ENCODE measurements at places on chromosomes 2 and 18.

DNA sequence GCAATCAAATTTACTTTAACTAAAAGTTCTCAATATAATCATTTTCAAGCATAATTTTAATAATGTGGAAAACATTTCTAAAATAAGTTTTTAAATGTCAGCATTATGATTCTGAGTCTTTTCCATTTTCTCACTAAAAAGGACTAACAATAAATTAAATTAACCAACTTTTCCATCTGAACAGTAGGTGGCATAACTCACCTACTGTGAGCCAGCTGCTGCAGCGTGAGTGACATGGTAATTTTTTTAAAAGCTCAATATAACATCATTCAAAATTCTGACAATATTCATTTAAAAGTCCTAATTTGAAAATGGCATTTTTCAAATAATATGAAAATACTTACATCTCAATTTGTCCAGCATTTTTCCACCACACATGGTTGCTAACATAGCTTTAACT lies 66.5 kb downstream of the DTNB start:
- DNase-seq, result no peak

GRCh38 chr2:17894005-17894404 lies 15.5 kb downstream of the KCNS3 start:
- no peak for DNase-seq

DNA sequence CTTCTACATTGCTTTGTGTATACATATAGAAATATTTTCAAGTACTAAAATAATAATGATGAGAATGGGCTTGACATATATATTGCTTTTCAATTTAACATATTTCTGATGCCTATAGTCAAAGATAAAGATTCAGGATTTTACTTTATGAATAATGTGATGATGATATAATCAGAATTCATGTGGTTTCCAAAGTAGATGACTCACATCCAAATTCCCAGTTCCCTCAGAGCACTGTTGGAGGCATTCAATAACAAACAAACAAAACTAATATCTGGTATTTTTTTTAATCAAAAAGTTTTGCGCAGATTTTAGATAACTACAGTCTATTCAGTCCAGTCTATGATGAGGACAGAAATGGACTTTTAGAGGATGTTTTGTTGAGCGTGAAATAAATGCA lies 2094.5 kb upstream of the CELF4 start:
- DNase-seq, result no peak

GRCh38 chr2:217307023-217307422 lies 447.2 kb upstream of the TNP1 start:
- no peak for DNase-seq

DNA sequence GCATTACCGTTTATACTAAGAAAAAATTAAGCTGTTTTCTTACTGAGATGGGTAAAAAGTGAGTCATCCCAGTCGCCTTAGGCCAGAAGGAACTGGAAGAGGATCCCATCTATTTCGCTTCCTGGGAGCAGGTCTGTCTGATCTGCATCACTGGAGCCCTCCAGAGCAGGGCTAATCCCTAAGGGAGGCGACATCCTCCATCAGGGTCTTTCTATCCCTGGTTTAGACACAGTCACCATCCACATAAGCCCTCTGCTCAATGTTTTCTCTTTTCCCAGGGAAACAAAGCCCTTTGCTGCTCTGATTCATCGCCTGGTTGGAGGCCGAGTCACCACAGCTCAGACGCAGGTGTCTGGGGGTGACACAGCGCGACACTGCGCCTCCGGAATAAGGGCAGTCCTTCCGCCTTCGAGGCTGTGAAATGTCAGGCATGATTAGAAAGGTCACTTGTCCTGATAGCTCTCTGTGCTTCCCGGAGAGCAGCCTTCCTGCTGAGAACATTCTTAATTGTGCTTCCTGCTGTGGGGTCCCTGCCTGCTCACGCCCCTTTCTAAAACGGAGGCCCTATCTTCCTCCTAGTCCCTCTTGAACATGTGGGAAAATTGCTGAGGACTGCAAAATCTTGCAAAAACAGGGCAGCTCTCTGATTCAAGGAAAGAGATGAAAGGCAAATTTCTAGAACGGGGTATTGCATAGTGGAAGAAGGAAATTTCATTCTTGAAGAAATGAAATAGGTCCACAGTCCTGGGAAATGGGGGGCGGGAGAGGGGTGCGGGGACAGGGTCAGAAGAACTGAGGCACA lies 56.3 kb downstream of the MARCHF4 start:
- no peak for DNase-seq

- no peak for DNase-seq
Measured at GRCh38 chr18:45024357-45025088, 343.8 kb downstream of the SETBP1 start.

DNA sequence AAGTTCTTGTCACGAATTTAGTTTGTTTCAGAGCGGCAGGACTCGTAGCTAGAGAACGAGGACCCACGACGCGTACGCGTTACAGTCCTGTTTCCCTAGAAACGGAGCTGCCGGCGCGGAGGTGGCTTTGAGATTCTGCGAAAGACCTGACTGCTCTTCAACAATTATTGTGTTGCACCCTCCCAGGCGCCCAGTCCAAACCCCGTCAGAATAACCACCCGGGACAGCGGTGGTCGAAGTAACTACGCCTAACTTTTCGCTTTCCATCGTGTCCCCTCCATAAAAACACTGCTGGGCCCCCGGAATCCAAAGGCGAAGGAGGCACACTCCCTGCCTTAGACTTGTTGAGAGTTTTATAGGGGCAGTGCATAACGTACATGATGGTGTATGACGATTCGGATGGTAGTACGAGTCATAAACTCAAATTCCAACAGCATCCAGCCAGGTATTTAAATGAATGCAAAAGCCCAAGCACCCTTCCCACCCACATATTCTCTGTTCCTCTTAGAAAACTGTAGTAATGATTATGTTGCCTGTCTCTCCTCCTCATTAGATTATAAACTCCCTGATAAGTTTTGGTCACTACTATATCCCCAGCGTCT lies 651 bp upstream of the STAM2 start:
- no peak for DNase-seq

GRCh38 chr2:109280804-109281203 lies 151.8 kb downstream of the SH3RF3 start:
- DNase-seq, result no peak

GRCh38 chr2:675460-675859 lies 1.7 kb downstream of the TMEM18 start:
- DNase-seq, result no peak

DNA sequence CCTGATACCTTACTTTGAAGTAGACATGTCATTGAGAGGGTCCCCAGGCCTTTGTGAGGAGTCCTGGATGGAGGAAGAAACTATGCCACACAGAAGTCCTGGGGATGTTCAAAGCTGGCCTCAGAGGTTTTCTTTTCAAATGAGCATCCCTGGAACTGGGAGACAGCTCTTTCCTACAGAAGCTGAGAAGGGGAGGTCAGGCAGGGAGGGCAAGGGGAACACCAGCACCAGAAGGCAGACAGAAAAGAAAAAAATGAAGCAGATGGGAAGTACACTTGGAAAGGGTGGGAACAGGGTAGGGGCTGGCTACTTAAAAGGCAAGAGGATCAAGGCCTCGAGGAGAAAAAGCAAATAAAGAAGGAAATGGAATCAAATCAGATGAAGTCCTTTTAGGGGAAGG lies 120.0 kb downstream of the FMNL2 start:
- DNase-seq, result no peak

DNA sequence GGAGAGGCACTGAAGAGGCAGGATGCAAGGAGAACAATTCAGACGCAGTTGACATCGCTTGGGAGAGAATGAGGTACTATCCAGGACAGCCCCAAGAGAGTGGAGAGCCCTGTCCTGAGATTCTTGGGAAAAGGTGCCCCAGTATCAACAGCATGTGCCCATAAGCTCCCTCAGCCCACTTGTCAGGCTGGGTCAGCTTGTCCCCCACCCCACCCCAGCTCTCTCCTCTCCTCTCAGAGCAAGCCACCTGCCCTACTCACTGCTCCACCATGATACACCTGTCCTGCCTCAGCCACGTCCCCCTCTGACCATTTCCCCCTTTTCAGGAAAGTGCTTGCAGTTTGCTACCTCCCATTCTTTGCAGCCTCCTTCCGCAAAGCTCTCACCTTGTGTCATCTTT lies 111.8 kb downstream of the XRCC5 start:
- no peak for DNase-seq

- no peak for DNase-seq
Measured at GRCh38 chr2:234977228-234977679, 25.4 kb downstream of the SH3BP4 start.

GRCh38 chr2:151849413-151850010 lies 21.3 kb upstream of the ARL5A start:
- no peak for DNase-seq

DNA sequence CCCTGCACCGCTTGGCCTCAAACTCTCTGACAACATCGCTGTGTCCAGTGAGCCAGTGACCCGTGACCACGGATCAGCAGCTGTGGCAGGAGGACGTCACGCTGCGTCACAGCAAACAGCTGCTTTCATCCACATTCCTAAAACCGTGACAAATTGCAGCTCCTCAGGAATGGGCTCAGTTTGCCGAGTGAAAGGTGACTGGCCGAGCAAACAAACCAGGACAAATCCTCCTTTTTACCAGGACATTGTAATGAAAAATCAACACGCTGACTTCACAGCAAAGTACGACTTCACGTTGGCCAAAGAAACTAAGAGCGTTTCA lies 57.6 kb downstream of the PXDN start:
- DNase-seq, result no peak

- no peak for DNase-seq
Measured at GRCh38 chr2:110881908-110882307, 149.5 kb downstream of the ACOXL start.

- DNase-seq, result no peak
Measured at GRCh38 chr2:154408786-154409185, 289.7 kb upstream of the KCNJ3 start.

- no peak for DNase-seq
Measured at GRCh38 chr18:7234091-7234490, 3.2 kb downstream of the LRRC30 start.

DNA sequence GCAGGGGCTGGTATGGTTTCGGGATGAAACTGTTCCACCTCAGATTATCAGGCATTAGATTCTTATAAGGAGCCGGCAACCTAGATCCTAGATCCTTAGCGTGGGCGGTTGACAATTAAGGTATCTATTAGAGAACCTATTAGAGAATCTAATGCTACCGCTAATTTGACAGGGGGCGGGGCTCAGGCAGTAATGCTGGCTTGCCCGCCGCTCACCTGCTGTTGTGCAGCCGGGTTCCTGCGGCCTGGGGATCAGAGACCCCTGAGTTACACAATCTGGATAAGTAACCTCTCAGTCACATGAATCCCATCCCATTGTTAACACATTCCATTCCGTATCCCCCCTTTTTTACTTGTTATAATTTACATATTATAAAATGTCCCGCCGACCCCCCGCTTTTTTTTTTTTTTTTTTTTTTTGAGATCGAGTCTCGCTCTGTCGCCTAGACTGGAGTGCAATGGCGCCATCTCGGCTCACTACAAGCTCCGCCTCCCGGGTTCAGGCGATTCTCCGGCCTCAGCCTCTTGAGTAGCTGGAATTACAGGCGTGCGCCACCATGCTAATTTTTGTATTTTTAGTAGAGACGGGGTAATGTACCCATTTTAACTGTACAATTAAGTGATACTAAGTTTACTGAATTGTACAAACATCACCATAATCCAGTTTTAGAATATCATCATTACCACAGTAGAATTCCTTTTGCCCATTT lies 42.0 kb upstream of the GPD2 start:
- DNase-seq, result no peak

- no peak for DNase-seq
Measured at GRCh38 chr2:169291517-169291916, 70.8 kb downstream of the LRP2 start.

DNA sequence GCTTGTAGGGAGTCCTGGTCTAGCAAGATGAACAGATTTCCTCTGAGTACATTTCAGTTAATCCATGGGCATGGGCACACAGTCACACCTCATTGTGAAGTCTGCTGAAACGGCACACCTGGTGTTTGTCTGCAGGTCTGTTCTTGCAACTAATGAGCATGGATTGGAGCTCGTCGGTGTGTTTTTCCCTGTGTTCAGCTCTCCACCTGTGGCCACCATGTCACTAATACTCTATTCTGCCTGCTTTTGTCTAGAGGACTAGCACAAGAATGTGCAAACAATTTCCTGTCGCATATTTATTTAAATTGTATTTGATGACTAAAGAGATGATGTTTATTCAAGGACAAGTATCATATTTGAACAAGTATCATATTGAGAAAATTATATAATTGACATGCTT lies 24.5 kb upstream of the PPP4R1 start:
- no peak for DNase-seq

- DNase-seq, result no peak
Measured at GRCh38 chr2:43777306-43777926, 3.6 kb downstream of the DYNC2LI1 start.

GRCh38 chr2:186636800-186637496 lies 47.1 kb downstream of the ITGAV start:
- no peak for DNase-seq

DNA sequence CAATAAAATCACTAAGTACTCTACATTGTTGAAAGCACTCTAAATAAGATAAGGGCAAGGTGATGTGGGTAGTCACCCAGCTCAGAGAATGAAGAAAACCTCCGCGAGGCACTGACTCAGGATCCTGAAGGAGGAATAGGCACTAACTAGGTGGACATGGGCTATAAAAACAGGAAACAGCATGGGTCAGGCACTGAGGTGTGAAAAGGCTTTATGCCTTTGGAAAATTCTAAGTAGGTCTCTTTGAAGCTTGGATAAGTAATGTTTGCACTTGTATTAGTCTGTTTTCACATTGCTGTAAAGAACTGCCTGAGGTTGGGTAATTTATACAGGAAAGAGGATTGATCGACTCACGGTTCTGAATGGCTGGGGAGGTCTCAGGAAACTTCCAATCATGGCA lies 161.6 kb downstream of the EPHA4 start:
- no peak for DNase-seq

- DNase-seq, result no peak
Measured at GRCh38 chr18:71374294-71375000, 1085.6 kb downstream of the SOCS6 start.

- no peak for DNase-seq
Measured at GRCh38 chr2:25808006-25808383, 70.3 kb downstream of the ASXL2 start.

- no peak for DNase-seq
Measured at GRCh38 chr2:50641633-50642032, 390.3 kb downstream of the NRXN1 start.

DNA sequence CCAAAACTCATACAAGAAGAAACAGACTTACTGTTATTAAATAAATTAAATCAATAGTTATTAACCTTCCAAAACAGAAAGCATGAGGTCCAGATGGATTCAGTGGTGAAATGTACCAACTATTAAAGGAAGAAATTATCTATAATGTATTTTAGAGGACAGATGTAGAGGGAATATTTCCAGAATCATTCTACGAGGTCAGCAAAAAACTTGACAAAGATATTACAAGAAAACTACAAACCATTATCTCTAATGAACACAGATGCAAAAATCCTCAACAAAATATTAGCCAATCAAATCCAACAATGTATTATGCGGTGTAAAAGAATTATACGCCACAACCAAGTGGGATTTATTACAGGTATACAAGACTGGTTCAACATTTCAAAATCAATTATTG lies 63.7 kb downstream of the ROCK2 start:
- DNase-seq, result no peak

DNA sequence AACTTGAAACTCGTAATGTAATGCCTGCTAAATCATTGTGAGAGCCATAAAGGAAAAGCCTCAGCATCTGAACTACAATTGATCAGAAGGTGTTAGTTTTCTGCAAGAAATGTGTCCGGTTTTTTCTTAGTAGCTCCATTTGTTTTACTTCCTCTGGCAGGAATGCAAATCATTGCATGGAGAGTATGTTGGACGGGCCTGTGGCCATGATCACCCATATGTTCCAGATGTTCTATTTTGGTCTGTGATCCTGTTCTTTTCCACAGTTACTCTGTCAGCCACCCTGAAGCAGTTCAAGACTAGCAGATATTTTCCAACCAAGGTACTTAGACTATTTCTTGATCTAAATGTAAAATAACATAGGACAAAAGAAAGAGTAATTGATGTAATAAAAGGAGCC lies 126.6 kb downstream of the DPP4 start:
- DNase-seq, result no peak

Measured in activated T-cell treated with anti-CD3 and anti-CD28 coated beads, Interleukin-2, amount 50 U/mL, for 1 hour (primary cell).